Skin of body (tissue), 3 donors: ENCODE measurements at places on chromosomes 5 and 9. TPM values are rescaled to one million over a fixed set of nuclear protein-coding genes. Genes with fewer than 3 reads are reported as not detected.

The TSSK1B gene
- 0.10 TPM for total RNA-seq

The CCNH gene
- total RNA-seq = 74.6 TPM

The INSL6 gene
- not detected for total RNA-seq

The SLC34A3 gene
- total RNA-seq = not detected

GRCh38 chr9:79477955-79478771 lies 93.6 kb upstream of the TLE4 start:
- DNase-seq = peak; percentile 67

DNA sequence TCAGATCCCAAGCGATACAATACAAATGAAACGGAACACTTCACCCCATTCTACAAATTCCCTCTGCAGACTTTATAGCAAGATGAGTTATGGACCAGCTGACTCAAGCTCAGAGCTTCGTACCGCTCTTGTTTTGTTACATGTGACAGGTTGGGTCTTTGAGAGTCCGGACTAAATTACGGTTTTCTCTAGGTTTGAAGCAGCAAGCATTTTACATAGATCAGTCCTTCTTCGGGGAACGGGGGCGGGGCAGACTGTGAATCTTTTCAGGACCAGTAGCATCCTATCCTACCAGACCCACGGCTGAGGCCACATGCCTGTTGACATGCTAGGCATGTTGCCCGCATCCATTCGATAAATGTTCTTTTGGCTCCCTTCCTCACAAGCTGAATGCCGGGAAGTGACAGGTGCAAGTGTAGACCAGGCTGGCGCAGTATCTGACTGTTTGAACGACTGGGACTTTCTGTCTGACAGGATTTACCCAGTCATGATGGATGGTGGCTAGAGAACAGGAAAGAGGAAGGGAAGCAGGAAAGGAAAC lies 811.0 kb upstream of the GRAMD2B start:
- peak; percentile 39 for DNase-seq

GRCh38 chr5:95861864-95862561 lies 39.5 kb upstream of the GLRX start:
- no peak for DNase-seq

DNA sequence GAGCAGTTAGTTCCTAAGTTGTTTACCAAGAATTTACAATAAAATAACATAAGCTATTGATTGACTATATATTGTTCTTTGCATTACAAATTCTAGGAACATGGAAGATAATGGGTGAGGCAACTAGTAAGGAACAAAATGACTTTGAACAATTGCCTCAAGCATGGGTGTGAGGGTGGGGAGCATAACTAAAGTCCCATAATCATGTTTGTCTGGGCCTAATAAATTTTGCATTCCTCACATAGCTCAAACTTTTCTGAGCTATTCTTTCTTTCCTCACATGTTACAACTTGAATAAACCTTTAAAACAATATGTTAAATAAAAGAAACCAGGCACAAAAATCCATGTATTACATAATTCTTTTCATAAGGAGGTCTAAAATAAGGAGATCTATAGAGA lies 1066.1 kb downstream of the NR2F1-AS1 start:
- no peak for DNase-seq

- DNase-seq = peak; percentile 60
Observed at GRCh38 chr9:4298255-4299004, 1.4 kb downstream of the GLIS3 start.

- no peak for DNase-seq
Observed at GRCh38 chr5:27472000-27472763, 433.8 kb upstream of the CDH9 start.
